ENCODE measurements at places on chromosomes 13 and 19. TPM values are rescaled to one million over a fixed set of nuclear protein-coding genes. Genes with fewer than 3 reads are reported as not detected.

Gene DLL3
- total RNA-seq = 0.22 TPM

Gene SBK3
- not detected for total RNA-seq

Gene SIGLEC11
- 0.14 TPM for total RNA-seq

GRCh38 chr19:10812902-10813404 is 23.1 kb downstream of the TMED1 start:
- no peak overlapping the region for H3K4me3 ChIP-seq
- H3K27me3 ChIP-seq = no peaks in the 10 kb centered on the region
- peaks cover 40% of the 10 kb centered on the region for H3K4me1 ChIP-seq
- no peak for DNase-seq
- H3K36me3 ChIP-seq = peaks cover 81% of the 10 kb centered on the region

- DNase-seq = no peak
- H3K27me3 ChIP-seq = no peaks in the 10 kb centered on the region
- no peaks in the 10 kb centered on the region for H3K4me1 ChIP-seq
- H3K27ac ChIP-seq = no peak overlapping the region
- no peaks in the 10 kb centered on the region for H3K36me3 ChIP-seq
Observed at GRCh38 chr19:6012426-6013170, 34.7 kb upstream of the RANBP3 start.

GRCh38 chr13:107099661-107100060 is 531.7 kb upstream of the ARGLU1 start:
- H3K27me3 ChIP-seq = no peaks in the 10 kb centered on the region
- no peak overlapping the region for H3K27ac ChIP-seq
- H3K4me3 ChIP-seq = no peak overlapping the region
- no peaks in the 10 kb centered on the region for H3K4me1 ChIP-seq

- H3K4me1 ChIP-seq = no peaks in the 10 kb centered on the region
- no peak overlapping the region for H3K4me3 ChIP-seq
- peaks cover under 1% of the 10 kb centered on the region for H3K27me3 ChIP-seq
- H3K27ac ChIP-seq = no peak overlapping the region
- no peak for DNase-seq
Observed at GRCh38 chr19:45346449-45346848, 5.9 kb downstream of the KLC3 start.

- no peak overlapping the region for H3K27ac ChIP-seq
- H3K36me3 ChIP-seq = no peaks in the 10 kb centered on the region
- H3K27me3 ChIP-seq = no peaks in the 10 kb centered on the region
- no peak for DNase-seq
Observed at GRCh38 chr19:28656644-28657043, 556.3 kb downstream of the UQCRFS1 start.

DNA sequence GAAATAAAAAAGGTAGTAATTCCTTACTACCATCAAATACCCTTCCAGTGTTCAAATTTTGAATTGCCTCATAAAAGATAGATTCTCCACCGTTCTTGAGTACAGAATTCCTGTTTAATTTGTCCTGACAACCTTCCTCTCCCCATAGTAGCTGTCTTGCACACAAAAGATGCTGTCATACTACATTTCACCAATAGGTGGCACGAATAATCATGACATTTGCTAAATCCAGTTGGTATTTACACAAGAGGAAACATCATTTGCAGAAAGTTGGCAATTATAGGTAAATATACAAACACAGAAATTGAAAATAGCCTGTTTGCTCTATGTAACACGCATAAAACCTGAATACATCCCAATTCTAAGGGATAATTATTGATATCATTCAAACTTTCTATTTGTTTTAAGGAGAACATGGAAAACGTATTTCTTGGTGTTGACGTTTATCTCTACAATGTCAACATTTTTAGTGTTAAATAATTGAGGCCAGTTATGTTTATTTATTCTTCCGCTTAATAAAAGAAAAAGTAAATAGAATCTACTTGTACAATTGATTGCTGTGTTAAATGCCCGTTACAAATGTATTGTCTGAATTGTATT is 58.3 kb upstream of the CLDN10 start:
- H3K36me3 ChIP-seq = no peaks in the 10 kb centered on the region
- H3K27me3 ChIP-seq = no peaks in the 10 kb centered on the region
- H3K27ac ChIP-seq = no peak overlapping the region
- no peak overlapping the region for H3K4me3 ChIP-seq

- peak overlapping the region; percentile 82 for H3K27ac ChIP-seq
- H3K36me3 ChIP-seq = peaks cover 39% of the 10 kb centered on the region
- DNase-seq = peak; percentile 89
- H3K4me3 ChIP-seq = peak overlapping the region; percentile 76
- H3K4me1 ChIP-seq = peaks cover 67% of the 10 kb centered on the region
Observed at GRCh38 chr19:1269478-1270212, 513 bp downstream of the CIRBP start.

DNA sequence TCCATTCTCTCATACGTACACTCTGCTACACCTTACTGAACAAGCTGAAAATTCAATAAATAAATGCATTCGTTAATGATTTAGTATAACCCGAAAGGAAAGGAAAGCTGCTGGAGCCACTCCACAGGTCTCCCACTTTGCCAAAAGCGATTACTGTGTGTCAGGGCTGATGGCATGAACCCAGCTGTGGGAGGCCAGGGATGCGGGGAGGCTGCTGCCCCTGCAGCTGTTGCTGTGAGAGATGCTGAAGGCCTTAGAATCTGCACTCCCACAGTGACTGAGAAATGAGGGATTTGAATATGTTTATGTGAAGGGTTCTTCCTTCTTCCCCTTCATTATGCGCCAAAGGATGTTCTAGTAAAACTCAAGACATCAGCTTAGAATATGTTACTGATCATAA is 58.7 kb upstream of the NBEA start:
- no peaks in the 10 kb centered on the region for H3K4me1 ChIP-seq
- DNase-seq = no peak
- no peaks in the 10 kb centered on the region for H3K27me3 ChIP-seq
- no peaks in the 10 kb centered on the region for H3K36me3 ChIP-seq

DNA sequence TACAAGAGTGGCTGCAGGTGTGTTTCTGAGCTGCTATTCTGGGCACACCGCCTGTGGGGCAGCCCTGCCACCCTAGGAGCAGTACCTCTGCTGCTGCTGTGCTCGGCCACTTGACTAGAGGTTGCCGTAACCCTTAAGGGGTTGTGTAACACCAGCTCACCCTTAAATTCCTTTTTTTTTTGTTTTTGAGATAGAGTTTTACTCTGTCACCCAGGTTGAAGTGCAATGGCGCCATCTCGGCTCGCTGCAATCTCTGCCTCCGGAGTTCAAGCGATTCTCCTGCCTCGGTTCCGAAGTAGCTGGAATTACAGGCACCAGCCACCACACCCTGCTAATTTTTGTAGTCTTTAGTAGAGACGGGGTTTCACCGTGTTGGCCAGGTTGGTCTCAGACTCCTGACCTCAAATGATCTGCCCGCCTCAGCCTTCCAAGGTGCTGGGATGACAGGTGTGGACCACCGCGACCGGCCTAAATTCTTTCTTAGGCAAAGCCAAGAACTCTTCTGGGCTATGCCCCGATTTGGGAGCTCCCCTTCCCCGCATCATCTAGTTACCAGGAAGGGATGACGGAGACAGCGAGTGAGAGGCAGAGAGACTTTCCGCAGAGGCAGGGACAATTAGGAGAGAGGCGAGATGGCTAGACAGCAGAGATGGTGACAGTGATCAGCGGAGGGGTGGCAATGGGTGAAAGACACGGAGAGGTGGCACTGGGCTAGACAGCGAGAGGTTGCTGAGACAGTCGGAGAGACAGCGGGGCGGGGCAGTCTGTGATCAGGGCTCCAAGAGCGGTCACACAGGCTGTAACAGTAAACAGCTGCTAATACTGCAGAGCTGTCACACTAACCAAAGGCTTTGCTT is 4.4 kb upstream of the LILRA5 start:
- DNase-seq = no peak
- H3K36me3 ChIP-seq = no peaks in the 10 kb centered on the region

Data from naive thymus-derived CD4-positive, alpha-beta T cell (primary cell).